H1 (cell line): ENCODE measurements at places on chromosomes 5 and 9.

DNA sequence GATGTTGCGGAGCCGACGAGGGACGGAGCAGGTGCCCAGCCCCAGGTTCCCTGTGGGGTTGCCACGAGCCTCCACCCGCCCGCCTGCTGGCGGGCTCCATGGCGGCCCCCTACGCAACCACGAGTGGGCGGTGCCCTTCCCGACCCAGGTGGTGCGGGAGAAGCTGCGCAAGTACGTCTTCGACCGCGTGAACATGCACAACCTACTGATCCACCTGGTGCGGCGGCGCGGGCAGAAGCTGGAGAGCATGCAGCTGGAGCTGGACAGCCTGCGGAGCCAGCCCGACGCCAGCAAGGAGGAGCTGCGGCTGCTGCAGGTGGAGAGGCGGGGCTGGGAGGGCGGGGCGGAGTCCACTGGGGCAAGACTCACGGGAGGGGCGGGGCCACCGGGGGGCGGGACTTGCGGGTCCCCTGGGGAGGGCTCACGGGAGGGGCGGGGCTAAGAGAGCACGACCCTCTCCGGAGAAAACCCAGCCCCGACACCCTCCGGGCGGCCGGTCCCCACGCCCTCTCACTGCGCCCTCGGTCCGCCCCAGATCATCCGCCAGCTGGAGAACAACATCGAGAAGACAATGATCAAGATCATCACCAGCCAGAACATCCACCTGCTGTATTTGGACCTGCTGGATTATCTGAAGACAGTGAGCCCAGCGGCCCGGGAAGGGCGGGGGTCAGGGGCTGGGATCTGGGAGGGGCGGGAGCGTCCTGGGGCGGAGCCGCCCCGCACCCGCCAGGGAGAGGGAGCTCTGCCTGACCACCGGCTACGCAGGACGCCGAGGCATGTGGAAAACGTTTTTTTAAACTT lies 3.9 kb downstream of the CCDC183 start:
- DNase-seq: peak; percentile 70

DNA sequence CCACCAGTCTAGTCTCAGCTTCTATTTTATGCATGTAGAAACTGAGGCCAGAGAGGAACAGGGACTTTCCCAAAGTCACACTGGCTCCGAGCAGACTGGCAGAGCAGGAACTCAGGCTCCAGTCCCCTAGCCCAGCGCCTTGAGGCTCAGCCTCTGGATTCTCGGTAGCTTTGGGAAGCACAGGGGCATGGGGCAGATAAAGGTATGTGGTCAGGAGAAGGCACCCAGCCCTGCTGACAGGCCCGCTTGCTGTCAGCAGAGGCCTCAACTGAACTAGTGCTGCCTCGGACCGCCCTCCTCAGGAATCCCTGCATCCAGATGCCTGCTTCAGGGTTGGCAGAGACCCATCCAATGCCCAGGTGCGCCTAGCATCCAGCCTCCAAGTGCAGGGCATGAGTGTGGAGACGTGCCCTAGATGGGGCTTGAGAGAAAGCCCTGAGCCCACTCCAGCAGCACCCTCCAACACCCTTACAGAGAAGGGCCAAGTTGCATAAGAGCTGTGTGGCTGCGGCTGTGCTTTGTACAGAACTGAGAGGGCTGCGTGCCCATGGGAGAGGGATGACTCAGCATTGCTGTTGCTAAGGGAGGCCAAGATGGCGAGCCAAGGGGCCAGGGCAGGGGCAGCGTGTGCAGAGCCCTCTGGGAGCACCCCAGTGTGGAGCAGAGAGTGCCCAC lies 168.6 kb downstream of the MACROH2A1 start:
- no peak for DNase-seq

- no peak for DNase-seq
Observed at GRCh38 chr5:135100011-135100410, 66.0 kb upstream of the PITX1 start.

GRCh38 chr9:21994556-21995005 lies at the start of gene CDKN2B-AS1:
TSS of gene CDKN2B-AS1 (plus strand) at chr9:21994791.
- peak; percentile 74 for DNase-seq

- no peak for DNase-seq
Observed at GRCh38 chr5:149265597-149265996, 6.1 kb upstream of the AFAP1L1 start.

DNA sequence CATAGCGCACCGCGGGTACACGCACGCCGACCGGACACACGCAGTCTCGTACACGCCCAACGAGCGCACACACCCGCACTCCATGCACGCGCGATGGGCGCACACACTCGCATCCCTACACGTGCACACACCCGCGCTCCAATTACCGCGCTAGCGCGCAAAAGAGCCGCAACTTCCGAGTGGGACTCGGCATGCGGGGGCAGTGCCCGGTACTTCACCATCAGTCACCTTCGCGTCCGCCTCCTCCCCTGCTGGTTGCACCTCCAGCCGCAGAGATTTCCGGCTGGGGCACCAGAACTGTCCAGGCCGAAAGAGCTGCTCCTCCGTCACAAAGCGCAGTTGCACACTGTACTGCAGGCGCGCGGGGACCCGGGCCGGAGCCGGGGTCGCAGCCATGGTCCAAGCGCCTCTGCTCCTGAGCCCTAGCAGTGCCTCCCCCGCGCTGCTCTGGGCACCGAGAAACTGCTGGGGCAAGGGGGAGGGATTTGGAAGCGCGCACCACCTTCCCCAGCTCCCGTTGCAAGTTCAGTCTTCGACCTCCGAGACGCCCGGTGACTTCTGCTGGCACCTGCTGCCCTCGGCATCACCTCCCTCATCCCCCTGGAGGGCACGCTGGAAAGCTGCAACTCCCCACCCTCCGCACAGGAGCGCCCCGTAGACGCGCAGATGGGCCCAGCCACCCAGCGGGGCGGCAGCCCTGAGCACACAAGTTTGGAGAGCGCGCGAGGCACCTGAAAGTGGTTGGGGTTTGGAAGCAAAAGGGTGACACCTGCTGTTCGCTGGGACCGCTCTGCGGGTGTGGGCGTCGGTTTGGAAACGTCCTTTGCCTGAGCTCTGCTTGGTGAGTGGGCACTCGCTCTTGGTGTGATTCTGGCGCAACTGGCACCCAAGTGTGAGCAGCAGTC lies 337.4 kb upstream of the PUM3 start:
- DNase-seq: peak; percentile 83

DNA sequence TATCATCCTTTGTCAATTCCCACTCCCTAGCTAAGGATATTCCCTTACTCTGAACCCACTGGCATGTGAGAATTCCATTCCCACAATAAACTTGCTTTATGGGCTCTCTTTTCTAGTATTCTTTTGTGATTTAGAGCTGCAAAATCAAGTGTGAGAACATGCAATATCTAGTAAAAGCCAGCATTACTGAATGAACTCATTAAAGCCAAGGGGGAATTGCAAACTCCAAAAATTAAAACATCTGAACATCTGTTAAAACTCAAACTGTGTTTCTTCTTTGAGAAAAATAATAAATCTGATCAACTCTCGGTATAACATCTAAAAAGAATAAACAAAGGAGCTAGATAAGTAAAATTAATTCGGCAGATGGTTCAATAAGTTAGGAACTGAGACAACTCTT lies 53.1 kb upstream of the MPDZ start:
- DNase-seq: no peak

DNA sequence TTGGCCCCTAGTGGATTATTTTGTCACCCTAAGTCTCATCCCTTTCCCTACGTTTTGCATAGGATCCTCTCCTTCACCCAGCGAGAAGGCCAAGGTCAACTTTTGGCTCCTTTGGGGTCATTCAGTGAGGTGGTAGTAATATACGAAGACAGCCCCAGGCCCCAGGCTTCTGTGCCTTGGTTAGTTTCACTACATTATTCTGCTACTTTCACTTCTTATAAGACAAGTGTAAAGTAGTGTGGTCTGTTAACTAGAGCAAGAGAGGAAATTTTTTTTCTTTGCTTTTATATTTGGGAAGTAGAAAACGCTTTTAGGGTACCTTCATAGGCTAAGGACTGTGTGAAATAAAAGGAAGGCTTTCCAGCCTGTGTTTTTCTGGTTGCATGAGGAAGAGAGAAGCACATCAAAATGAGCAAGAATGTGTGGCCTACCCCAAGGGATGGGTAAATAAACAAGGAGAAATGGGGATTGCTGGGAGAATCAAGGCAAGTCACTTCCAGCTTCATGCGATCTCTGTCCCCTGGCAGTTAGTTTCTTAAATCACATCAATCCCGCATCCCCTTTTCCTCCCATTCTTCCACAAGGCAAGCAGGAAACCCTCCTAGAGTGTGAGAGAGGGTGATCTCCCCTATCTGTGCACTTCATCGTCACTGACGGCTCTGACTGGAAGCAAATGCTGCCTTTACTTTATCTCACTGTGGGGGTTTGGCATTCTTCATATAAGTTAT lies 677.0 kb upstream of the WWC1 start:
- no peak for DNase-seq

DNA sequence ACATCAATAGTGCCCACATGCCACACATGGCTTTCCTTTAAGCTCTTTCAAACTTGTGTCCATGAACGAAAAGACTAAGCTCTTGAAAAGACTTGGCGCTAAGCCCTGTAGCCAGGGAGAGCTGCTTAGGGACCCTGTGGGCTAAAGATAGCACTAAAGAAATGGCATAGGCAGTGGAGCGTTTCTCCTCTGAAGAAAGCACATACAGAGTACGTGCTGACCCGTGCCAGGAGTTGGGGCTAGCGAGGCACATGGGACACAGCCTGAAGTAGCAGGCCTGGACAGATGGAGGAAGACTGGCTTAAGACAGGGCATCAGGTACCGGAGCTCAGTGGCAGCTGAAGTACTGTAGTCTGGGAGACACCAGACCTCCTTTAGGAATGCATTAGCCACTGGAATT lies 39.7 kb downstream of the ADGRV1 start:
- DNase-seq: no peak

DNA sequence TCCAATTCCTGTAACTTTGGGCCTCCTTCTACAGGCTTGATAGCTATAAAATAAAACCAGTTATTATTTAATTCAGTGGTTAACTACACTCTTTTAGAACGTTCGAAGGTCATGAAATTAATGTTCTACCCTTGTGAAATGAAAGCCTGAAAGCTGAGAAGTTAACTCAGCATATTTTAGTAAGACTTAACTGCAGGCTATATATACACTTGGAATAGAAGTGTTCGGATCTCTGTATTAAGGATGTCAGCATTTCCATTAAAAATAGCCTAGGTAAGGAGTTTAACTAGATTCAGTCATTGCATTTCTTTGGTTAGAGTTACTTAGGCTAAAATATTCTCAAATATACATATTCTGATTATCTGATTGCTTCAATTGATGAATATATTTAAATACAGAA lies 229.2 kb downstream of the MRPS30 start:
- no peak for DNase-seq

DNA sequence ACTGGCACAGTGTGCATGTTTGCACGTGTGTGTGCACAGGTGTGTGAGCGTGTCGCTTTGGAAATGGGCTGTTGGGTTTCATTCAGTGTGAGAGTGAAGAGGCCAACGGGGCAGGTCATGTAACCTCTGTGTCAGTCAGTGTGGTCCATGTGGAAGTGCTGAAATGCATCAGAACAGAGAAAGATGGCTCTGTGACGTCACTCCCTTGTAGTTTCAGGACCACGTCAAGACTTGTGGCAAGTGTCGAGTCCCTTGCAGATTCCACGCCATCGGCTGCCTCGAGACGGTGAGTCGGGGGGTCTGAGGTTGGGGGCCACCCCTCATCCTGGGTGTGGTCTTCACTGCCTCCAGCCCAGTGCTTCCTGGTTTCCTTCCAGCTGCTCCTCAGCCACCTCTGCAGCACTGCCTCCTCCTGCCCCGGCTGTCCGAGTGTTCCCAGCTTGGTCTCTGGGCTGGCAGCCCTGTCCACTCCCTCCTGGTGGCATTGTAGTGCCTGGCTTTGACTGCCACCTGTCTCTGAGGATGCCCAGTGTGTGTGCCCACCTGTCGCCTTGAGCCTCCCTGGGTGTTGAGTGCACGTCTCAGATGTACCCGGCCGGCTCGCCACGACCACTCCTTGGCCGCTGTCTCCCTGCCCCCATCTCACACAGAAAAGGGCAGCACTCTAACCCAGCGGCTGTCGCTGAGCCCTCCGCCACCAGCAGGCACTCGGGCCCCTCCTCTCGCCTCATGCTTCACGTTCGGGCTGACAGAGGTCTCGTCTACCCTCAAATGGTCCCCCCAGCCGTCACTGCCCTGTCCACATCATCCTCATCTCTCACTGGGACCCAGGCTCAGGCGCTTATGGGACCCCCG lies 28.0 kb downstream of the FBXW5 start:
- DNase-seq: no peak

DNA sequence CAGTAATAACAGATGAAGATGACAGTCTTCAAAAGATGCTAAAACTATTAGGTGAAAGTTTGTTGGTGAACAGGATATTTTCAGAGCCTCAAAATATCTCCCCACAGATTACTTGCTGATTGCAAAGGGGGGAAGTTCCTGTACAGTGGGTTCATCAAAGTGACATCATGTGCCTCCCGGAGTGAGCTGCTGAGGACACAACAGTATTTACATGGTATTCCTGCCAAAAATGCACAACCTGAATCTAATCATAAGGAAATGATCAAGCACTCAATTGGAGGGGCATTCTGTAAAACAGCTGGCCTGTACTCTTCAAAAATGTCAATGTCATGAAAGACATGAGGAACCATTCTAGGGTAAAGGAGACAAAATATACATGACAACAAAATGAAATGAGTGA lies 18.9 kb upstream of the GLIS3 start:
- DNase-seq: no peak

GRCh38 chr9:76573408-76573807 lies 114.4 kb downstream of the GCNT1 start:
- DNase-seq: no peak

DNA sequence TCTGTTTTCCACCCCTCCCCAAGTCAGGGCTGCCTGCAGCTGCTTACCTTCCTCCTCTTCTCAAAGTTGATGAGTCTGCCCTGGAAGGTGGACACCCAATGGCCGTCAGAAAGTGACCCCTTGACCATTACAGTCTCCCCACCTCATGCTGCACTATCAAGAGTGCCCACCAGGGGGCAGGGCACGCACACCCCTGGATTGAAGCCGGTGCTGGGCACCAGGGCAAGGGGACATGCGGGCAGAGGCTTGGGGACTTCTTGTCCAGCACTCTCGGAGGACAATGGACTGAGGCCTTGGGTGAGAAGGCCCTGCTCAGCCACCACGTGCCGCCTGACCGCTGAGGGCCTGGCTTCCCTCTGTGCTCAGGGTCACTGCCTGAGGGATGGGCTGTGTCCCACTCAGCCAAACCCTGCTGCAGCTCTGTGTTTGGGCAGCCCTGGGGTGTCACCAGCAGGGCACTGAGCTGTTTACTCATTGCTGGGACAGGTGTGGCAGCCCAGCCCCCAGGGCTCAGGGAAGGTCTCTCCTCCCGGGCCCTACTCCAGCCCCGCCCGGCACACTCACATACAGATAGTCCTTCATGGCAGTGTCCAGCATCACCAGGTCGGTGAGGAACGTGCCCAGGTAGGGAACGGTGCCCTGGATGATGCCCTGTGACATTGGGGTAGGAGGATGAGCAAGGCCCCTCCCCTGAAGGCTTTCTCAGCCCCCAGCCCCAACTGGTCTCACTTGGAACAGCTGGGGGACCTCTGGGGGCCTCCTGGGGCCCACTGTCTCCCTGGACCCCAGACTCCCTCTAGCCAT lies 17.7 kb downstream of the RALGDS start:
- DNase-seq: peak; percentile 93

GRCh38 chr5:133664422-133664821 lies 52.1 kb upstream of the FSTL4 start:
- DNase-seq: peak; percentile 14
